ENCODE measurements at places on chromosomes 2 and 18.

- no peak for DNase-seq
Measured at GRCh38 chr18:80042785-80043184, 8.6 kb downstream of the RBFA start.

DNA sequence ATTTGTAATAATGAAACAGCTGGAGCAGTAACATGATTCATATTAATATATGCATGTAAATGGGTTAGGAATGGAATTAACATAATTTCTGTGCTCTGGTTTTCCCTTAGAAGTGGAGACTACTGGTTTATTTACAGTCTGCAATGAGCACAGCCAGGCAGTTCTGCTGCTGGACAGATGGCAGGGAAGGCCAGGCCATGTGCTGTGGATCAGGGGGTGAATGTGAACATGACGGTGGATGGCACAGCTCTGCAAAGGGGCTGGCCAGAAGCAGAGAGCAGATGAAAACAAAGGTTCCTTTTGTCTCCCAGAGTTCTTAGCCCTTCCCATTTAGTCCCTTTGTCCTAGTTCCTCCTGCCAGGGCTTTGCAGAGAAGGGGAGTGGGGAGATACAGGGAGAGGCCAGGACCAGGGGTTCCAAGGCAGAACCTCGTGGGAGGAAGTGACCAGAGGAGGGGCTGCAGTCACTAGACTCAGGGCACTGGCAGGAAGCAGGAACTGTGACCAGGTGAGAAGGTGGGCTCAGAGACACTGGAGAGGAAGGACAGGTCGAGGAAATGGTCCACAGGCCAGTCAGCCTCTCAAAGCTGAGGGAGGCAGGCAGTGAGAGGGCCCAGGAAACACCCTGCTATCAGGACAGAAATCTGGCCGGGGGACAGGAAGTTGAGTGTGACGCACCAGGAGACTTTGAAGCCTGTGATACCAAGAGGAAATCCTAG is 112.9 kb upstream of the ATP8B1 start:
- DNase-seq: no peak

- DNase-seq: no peak
Measured at GRCh38 chr2:39991298-39991697, 212.2 kb upstream of the THUMPD2 start.

DNA sequence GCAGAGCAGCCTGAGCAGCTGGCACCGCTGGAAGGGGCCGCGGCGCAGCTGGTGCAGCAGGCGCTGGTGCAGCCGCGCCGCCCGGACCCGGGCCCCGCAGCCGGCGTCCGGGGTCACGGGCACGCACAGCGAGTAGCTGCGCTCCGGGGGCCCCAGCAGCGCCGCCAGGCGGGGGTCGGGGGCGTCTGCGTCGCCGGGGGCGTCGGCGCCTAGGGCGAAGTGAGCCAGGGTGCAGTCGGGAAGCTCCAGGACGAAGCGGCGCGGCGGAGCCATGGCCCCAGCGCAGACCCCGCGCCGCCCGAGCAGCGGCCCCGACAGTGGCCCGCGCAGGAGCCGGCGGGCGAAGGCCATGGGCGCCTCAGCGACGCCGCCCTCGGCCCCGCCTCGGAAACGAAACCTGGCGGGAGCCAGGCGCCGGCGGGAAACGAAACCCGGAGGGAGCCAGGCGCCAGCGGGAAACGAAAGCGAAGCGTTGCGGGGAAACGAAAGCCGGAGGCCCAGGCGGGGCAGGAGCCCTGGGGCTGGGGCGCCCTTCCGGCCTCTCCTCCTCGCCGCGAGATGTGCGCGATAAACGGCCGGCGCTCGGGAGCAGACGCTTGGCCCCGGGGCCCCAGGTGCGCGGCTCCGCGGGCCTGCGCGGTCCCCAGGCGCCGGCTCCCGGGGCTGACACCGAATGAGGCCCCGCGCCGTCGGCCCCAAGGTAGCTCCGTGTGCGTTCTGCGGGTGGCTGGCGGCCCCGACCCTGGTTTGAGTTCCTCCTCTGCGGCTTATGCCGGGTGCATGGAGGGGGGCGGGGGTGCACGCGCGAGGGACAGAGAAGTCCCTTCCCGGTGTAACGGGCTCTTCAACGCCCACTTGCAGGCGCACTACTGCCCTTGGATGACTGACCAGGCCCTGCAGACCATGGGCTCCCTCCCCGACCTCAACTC is at the start of gene CMPK2:
Gene CMPK2 (minus strand): TSS at position 562 of the 929 bp plus-strand sequence. CDS start 211 bp downstream, at position 351.
- DNase-seq: peak; percentile 23

DNA sequence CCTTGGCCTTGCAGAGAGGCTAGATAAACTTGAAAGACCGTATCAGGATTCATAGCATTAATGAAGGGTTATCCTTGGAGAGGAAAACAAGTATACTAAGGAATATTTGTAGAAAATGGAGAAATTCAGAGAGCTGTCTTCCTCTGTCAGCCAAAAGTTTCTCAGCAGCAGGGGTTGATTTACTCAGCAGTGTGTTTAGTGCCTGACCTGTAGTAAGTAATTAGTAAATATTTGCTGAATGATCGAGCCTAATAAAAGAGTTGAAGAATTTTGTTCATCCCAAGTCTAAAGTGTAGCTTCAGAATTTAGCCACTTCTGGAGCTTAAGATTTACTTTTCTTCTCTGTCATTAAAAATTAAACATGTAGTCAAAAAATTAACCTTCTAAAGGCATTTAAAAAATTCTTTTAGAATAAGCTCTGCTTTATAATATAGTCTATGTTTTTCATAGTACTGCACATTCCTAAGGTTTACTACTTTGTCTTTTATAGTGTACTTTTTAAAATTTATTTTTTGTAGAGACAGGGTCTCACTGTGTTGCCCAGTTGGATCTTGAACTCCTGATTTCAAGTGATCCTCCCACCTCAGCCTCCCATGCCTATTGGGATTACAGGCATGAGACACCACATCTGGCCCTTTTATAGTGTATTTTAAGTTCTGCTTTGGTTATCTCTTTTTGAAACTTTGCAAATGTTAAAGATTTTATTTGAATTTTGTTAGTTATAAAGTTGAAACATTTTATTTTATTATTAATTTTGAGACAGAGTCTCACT is 138.4 kb upstream of the MYO3B start:
- DNase-seq: no peak

DNA sequence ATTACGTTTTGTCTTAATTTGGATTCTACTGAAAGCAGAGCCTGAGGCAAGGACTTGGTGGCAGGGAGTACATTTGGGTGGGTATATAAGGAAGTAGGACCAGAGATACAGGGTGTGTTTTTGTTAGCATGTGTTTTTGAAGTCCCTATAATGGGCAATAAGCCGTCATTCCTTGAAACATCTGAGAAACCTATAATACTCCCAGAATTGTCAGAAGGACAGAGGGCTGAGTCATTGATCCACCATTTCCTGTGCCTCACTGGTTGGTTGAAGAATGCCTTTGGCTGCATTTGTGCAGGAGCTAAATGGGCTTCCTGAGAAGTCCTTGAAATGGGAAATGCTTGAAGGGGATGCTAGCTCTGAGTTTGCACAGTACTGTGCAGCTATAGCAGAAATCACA is 281.8 kb upstream of the ZEB2 start:
- DNase-seq: no peak

GRCh38 chr2:17735864-17736263 is 17.7 kb downstream of the SMC6 start:
- no peak for DNase-seq

Data from activated CD8-positive, alpha-beta memory T cell treated with anti-CD3 and anti-CD28 coated beads for 1 hour (primary cell).